Activated naive CD4-positive, alpha-beta T cell (primary cell): ENCODE measurements at places on chromosomes 7 and 10.

DNA sequence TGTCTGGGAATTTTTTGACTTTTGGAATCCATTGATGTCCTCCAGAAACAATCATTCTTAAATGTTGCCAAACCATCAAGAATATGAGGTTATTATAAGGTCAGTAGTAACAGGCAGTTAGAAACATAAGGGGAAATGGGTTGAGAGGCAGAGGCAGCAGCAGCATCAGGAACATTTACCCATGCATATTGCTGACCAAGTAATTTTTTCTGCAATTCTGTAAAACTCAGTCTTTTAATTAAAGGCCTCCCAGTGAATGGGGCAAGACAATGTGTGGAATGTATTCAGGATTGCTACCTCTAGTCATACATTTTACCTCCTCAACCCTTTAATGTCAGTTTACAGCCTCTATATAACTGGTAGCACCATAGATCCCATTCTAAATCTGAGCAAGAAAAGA, 66.5 kb upstream of the SKAP2 start:
- no peak for DNase-seq

DNA sequence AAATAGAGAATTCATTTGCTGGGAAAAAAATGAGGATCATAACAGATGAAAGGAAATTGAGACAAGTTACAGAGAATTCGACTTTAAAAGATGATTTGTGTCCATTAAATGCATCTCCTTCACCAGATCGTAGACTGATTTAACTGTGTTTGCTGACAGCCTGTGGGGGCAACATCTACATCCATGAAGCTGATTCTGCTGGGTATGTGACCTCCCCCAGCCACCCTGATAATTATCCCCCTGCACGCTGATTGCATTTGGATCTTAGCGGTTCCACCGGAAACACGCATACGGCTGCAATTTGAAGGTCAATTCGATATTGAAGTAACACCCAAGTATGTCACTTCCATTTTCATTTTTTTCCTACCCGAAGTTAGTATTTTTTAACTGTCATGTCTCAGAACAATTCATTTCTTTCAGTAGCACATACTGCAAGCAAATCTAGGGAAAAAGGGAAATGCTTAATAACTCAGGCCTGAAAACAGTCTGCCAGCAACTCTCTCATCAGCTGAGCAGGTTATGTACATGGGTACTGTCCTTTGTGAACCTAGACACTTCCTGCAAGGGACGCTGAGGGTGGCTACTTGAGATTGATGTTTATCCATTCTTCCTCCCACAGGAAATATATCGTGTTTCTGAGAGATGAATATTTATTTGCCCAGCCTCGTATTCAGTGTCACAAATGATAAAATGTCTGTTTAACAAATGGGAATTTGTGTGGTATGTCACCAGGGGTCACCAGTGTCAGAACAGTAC, 134.9 kb downstream of the ZNF22 start:
- no peak for DNase-seq

DNA sequence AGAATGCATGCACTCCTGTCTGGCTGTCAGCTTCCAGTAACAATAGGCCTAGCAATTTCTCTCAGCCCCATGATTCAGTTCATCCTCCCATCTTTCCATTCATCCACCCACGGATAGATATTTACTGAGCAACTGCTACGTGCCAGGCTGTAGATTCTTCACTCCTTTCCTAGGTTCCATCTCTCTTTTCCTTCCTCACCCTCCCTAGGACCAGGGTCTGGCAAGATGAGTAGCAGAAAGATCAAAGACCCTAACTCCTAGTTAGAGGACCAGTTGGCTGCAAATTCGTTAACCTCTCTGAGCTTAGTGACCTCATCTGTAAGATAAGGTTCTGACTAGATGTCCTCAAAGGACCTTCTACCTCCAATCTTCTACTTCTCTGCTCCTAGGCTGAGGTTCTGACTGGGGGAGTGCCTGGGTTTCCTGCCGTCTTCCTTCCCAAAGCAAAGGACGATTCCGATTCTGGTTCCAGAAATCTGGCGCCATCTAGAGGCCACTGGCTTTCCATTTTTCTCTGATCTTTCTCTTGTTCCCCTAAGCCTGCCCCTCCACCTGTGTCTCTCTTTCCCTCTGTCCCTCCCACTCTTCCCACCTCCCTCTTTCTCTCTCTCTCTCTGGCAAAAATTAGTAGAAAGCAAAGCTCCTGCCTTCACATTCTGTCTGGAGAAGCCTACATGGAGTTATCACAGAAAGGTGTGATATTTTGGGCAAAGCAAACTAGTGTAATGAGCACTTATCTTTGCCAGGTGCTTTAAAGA, 26.2 kb downstream of the TBATA start:
- DNase-seq, result peak; percentile 50

GRCh38 chr7:148849393-148850098, 34.5 kb downstream of the EZH2 start:
- no peak for DNase-seq

GRCh38 chr7:47594406-47594805, 12.5 kb upstream of the TNS3 start:
- DNase-seq, result no peak

DNA sequence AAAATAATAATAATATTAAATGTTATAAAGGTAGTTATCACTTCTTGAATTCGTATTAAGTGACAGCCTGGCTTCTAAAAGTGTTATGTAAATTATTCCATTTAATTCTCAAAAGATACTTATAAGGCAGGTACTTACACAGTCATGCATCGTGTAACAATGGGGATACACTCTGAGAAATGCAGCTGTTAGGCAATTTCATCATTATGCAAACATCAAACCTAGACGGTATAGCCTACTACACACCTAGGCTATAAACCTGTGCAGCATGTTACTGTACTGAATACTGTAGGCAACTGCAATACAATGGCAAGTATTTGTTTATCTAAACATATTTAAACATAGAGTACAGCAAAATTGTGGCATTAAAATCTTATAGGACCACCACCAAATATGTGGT, 1.5 kb downstream of the IFIT1 start:
- DNase-seq, result no peak

DNA sequence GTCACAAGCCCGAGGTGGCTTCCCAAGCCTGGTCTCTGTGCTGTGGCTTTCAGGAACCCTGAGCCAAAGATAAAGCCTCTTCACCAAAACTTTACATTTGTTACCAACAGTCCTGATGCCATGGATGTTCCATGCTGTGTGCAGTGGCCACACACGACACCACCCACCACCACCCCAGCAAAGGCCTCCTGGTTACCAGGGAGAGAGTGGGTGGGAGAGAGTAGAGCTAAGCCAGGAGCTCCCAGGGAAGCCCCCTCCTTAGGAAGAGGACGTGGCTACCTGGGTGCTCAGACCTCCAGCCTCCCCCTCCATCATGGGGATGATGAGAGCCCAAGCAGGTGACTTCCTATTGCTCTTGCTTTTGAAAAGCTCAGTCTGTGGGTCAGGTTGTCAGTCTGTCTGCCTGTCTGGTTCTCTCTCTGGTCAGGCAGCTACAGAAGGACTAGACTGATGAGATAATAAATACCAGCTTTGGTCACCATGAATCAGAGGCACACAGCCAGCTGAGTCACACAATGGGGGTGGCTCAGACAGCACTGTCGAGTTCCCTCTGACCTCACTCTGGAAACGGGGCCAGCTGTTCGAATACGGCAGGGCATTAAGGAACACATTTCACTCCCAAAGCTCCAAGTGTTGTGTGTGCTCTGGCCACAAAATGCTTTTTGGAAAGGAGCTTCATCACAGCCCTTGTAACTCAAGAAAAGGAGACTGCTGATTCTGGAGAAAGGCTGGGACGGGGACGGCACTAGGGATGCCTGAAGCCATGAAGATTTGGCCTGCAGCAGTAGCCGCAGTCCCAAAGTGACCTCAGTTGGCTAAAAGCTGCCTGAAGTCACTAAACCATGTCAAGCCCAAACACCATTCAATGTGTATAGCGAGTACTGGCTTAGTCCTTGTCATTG, 166.0 kb downstream of the FANK1 start:
- no peak for DNase-seq

GRCh38 chr7:41219276-41219675, 483.6 kb downstream of the INHBA start:
- no peak for DNase-seq

GRCh38 chr10:50404021-50404773, 152.9 kb upstream of the ASAH2 start:
- DNase-seq, result no peak

GRCh38 chr10:63388421-63389031, 77.3 kb downstream of the JMJD1C start:
- no peak for DNase-seq

GRCh38 chr10:98266647-98267046, 1.3 kb downstream of the LOXL4 start:
- DNase-seq, result no peak

DNA sequence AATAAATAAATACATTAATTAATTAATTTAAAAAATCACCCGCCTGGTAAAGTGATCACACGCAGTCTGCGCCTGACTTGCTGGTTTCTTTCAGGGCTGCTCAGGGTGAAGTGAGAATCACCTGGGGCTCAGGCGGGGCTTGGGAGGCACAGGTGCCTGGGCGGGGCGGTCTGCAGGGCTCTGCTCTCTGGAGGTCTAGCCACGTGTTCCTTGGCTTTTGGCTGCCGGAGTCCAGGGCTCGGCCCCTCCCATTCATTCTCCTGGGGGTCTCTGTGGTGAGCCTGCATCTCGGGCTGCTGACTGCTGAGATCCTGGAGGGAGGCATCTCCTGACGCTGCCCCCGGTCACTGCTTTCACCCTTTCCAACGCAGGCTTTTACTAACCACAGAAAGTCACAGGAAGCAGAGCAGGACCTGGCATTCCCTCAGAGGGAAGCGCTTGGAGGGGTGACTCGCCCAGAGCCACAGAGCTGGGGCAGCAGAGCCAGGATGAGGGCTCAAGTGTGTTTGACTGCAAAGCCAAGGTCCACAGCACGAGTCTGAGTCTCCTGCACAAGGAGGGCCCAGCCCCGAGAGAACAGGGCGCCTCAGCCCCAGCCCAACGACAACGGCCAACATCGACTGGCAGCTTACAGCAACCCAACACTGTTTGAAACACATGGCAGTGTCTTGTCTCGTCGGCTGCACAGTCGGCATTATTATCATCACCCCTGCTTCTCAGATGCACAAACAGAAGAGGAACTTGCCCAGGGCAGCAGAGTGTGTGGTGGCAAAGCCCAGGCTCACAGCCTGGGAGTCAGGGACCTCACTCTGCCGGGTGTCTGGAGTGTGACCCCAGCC, 22.4 kb upstream of the MNX1 start:
- DNase-seq, result no peak

GRCh38 chr7:158779061-158780000, 50.0 kb downstream of the ESYT2 start:
- no peak for DNase-seq

- no peak for DNase-seq
Observed at GRCh38 chr7:132065989-132066603, 509.7 kb upstream of the PODXL start.

DNA sequence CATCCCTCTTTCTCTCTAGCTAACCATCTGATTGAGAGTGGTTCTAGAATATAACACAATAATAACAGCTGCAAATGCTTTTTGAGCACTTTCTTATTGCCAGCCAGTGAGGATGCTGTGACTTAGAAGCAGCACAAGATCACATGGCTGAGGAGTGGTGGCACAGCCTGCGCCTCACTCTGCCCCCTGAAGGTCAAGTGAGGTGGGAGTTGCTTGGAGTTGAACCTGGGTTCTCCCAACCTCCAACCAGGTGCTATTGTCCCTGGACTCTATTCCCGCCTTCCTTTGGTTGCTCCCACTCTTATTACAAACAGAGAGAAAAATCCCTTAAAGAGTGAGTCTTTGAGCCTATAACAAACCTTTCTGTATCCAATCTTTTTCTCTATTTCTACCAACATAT, 280.3 kb upstream of the PODXL start:
- no peak for DNase-seq

- DNase-seq, result no peak
Observed at GRCh38 chr7:117072620-117073118, 119.4 kb downstream of the ST7 start.

DNA sequence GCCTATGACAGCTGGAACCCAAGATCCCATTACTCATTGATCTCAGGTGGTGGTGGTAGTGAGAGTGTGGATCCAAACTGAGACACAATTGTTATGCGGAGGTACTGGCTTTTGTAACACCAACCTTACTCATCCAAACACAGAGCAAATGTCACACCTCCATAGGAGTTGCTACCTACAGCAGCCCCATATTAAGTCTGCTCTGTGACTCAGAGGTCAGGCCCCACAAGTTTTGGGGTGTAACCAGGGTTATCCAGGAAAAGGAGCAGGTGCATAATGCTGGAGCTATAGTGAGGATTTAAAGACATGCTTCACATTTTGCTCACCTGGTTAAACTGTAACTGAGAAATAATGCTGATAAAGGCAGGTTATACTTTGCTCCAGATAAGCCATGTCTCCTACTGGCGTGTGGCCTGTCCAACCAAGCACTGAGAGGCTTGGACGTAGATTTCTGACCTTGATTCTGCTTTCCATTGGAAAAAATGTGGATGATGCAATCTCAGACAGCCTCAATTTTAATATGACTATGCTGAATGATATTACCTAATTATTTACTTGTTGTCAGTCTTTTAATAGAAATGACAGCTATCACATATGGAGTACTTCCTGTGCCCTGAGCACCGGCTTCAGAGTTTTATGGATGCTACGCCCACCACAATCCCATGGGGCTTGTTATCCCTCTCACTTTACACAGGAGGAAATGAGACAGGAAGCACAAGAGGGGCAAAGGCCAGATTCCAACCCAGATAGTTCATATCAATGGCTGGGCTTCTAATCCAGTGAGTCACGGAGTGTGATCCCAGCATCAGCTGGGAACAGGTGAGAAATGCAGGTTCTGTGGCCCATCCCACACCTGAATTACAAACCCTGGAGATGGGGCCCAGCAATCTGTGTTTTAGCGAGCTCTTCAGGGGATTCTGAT, 181.3 kb downstream of the CHN2 start:
- no peak for DNase-seq

GRCh38 chr10:30579574-30579973, 50.0 kb downstream of the LYZL2 start:
- DNase-seq, result no peak

- DNase-seq, result no peak
Observed at GRCh38 chr7:45401851-45402250, 172.3 kb upstream of the ADCY1 start.

GRCh38 chr7:105353752-105354328, 34.9 kb downstream of the SRPK2 start:
- DNase-seq, result no peak

DNA sequence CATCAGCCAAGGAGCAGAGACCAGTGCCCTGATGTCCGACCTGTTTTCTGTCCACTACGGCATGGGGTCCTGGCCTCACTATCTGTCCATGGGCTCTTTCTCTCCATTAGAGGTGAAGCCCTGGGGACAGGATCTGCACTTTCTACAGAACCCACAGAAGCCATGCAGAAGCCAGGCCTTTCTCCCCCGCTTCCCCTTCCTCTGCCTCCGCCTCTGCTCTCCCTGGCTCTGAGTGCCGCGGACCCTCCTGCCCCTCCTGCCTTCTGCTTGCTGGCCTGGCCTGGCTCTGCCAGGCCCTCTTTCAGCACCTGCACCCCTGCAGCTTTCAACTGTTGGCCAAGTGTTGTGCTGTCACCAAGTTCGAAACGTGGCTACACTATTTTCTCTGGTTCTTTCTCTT, 439.8 kb upstream of the ZMIZ1 start:
- DNase-seq, result no peak

DNA sequence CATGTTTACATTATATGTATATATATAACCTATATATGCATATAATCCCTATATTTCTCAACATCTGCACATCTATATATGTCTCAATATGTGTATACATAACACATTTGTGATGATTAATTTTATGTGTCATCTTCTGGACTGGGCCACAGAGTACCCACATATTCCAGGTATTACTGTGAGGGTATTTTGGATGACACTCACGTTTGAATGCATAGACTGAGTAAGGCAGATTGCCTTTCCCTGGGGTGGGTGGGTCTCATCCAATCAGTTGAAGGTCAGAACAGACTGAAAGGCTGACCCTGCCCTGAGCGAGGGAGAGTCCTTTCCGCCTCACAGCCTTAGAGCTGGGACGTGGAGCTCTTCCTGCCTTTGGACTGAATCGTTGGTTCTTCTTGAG, 295.2 kb upstream of the PFKP start:
- DNase-seq, result no peak
